CD4-positive, alpha-beta T cell treated with Interleukin-21 for 1 hour (primary cell): ENCODE measurements at places on chromosomes 16 and 17.

DNA sequence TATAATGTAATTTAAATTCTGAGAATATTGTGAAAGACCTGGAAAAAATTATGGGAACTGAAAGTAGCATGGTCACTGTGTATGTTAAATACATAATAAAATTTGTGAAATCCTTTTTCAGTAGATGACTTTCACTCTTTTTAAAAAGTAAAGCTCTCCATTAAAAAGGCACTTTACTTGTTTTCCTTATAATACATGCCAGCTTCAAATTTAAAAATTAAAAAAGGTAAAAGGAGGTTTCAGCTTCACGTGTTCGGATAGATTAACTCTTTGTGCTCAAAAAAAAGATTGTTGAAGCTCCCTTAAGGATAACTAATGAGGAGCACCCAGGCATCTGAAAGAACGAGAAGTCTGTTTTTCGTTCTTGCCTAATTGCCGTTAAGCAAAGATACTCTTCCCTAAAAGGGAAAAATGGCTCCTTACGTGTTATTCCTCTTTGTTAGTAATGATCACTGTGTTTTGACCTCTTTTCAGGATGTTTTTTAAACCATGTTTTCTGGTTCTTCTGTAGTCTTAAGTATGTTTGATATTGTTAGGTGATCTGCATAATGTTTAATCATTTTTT is 87.8 kb downstream of the TUBD1 start:
- DNase-seq: no peak

GRCh38 chr16:591892-592517 is 2.1 kb downstream of the RAB40C start:
- no peak for DNase-seq

DNA sequence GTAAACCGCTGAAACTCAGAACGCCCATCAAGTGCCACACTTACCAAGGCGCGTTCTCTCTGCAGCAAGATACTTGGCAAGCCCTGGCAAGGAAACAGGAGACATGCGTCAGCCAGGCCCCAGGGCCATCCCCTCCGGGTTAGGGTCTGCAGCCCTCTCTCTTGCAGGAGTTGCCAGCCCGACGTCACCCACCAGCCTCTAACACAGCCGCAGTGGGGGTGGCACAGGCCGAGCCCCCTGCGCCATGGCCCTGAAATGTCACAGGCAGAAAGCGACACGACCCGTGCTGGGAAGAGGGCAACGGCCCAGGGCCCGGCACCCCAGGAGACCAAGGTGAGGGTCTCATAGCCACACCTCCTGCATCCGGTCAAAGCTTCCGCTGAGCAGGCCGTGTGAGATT is 21.9 kb downstream of the ELAC2 start:
- no peak for DNase-seq

DNA sequence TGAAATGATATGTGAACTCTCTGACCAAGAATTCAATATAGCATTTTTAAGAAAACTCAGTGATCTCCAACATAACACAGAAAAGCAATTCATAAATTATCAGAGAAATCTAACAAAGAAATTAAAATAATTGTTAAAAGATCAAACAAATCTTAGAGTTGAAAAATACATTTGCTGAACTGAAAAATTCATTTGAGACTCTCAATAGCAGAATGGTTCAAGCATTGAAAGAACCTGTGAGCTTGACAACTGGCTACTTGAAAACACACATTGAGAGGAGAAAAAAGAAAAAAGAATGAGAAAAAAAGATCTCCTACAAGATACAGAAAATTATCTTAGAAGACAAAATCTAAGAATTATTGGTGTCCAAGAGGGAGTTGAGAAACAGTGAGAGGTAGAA is 203.5 kb downstream of the CEP112 start:
- DNase-seq: no peak

DNA sequence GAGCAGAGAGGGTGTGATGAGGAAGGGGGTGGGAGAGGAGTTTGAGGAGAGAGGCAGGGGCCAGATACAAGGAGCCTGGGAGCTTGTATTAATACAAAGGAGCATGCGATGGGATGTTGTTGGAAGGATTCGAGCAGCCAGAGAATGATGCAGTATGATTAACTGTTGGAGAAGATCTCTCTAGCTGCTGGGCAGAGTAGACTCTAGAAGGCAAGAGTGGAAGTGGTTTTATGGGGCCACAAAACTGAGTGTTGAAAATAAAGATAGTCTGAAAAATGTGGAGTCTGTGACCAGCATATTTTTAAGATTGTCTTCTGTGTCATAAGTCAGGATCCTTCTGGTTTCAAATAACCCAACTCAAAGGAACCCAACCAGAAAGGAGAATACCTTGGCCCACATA is 98.3 kb downstream of the MSI2 start:
- no peak for DNase-seq

DNA sequence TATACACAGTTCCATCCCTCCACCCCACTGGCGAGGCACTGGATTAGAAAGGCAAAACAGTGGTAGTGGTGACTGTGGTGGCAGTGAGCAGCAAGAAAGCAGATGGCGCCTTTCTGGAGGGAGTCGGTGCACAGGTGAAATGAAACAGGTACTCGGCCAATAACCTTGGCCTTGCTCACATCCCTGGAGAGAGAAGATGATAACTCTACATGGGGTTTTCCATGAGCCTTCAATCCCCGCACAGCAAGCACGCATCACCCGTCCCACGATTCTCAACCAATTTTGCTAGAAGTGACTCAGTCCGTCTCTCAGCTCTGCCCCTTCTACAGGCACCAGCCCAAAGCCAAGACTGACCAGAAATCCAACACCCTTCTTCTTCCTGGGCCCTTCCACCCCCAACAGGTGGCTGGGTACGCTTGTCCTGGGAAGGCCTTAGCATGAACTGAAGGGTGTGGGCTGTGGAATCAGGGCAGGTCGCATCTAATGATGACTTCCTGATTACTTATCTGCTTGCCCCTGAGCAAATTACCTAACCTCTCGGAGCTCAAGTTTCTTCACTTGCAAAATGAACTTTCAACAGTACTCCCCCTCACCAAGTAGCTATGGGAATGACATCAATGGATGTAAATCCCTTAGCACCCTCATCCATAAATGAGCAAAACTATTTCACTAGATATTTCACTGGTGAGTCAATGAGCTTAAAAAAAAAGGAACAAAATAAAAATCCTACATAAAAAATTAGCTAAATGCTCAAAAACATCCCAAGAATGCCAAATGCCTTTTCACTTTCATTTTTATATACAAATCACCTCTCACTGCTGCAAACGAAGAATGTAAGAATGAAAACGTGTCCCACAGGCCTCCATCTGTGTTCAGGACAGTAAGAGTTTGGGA is 18.0 kb downstream of the XPO6 start:
- DNase-seq: peak; percentile 35

DNA sequence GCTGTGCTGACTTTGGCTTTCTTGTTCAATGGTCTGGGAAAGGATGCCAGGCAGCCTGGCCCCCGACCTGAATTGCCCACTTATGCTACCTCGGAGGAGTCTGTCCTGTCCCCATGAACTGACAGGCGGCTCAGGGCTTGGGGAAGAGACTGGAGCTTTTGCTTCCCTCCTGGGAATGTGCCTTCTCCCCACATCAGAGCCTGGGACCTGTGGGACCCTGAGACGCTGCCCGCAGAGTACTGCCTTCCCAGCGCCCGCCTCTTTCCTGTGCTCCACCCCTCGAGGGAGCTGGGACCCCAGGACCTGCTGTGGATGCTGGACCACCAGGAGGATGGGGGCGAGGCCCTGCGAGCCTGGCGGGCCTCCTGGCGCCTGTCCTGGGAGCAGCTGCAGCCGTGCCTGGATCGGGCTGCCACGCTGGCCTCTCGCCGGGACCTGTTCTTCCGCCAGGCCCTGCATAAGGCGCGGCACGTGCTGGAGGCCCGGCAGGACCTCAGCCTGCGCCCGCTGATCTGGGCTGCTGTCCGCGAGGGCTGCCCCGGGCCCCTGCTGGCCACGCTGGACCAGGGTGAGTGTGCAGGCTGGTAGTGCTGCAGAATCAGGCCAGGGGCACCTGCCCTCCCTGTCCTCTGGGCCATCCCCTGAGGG is 18.5 kb downstream of the FCSK start:
- no peak for DNase-seq

DNA sequence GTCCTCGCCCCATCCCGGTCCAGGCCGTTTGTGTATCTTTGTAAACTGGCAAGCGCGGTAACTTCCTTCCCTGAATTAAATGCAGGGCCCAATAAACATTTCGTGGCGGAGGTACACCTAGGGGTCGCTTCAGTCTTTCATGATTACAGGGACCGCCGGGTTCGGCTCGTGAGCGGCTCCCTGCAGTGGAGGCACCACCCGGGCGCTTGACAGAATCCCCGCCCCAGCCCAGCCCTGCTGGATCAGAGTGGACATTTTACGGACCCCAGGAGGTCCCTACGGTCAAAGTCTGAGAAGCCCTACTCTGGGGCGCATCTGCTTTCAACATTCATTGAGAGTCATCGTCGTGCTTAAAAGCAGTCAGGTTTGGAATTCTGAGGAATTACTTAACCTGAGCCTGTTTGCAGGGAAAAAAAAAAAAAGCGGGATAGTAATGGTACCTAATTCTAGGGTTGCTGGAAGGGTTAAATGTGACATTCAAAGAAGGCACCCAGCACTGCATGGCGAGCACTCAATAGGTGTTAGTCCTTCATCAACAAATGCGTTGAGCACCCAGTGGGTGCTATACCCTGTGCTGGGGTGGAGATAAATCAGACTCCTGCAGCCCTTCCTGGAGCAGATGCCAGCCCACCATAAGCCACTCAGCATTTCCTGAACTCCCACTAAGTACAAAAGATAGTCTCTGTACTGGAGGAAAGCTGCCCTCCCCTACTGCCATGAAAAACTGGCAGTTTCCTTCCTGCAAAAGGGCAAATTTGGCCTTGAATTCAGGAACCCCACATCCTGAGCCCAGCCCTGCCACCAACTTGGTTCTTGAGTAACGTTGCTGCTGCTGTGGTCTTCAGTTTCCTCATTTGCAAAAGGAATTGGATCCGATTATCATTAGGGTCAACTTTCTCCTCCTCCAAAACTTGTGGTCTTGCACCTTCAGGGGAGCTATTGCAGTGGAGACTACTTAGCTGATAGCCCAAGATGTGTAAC is 658 bp upstream of the DUSP3 start:
- DNase-seq: no peak

GRCh38 chr16:73204359-73205152 is 156.6 kb upstream of the ZFHX3 start:
- DNase-seq: no peak

- DNase-seq: peak; percentile 63
Observed at GRCh38 chr17:47649972-47650524, 329 bp downstream of the KPNB1 start.

DNA sequence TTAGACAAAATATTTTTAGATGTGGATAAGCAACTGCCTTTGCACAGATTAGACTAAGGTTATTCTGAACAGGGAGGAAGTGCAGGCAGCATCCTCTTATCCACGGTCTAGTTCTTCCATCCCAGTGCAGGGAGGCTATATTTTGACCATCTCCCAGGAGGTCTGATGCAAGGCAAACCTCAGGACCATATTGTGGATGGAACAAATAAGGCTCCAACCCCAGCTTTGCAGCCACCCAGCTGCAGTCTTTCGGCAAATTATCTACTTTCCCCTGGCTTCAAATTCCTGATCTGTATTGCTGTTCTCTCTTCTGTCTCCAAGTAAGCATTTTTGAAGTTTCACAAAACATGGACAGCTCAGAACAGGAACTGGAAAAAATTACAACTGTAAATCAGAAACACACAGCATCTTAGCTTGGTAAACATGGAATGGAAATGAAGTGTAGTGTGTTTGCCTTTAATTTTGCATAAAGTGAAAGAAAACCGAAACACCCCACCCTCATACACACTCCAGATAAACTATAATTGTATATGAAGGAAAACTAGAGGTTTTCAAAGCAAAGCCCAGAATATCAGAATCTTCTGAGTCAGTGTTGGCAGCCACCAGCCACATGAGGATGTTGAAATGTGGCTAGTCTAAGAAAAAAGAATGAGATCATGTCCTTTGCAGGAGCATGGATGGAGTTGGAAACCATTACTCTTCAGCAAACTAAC is 33.5 kb upstream of the MON1B start:
- no peak for DNase-seq

DNA sequence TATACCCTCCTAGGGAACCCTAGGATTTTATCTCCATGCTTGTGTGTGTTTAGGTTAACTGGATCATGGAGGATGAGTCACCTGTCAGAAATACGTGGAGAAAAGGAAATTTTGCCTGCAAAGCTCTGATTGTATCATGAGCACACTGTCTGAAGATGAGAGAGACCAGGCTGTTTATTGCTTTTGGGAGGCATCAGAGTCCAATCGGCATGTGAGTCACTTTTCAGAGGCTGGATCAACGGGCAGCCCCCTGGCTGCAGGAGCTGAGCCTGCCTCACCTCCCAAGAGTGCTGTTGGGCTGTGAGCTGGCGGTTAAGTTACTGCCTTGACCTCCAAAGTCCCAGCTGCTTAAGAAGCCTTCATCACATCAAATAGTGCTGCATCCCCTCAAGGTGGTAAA is 41.5 kb upstream of the MED9 start:
- DNase-seq: no peak

GRCh38 chr17:73325527-73325842 is 13.7 kb upstream of the CDC42EP4 start:
- no peak for DNase-seq

- DNase-seq: peak; percentile 11
Observed at GRCh38 chr16:495127-495748, 32.3 kb upstream of the CAPN15 start.

- no peak for DNase-seq
Observed at GRCh38 chr16:57639172-57639887, 10.9 kb downstream of the ADGRG1 start.

DNA sequence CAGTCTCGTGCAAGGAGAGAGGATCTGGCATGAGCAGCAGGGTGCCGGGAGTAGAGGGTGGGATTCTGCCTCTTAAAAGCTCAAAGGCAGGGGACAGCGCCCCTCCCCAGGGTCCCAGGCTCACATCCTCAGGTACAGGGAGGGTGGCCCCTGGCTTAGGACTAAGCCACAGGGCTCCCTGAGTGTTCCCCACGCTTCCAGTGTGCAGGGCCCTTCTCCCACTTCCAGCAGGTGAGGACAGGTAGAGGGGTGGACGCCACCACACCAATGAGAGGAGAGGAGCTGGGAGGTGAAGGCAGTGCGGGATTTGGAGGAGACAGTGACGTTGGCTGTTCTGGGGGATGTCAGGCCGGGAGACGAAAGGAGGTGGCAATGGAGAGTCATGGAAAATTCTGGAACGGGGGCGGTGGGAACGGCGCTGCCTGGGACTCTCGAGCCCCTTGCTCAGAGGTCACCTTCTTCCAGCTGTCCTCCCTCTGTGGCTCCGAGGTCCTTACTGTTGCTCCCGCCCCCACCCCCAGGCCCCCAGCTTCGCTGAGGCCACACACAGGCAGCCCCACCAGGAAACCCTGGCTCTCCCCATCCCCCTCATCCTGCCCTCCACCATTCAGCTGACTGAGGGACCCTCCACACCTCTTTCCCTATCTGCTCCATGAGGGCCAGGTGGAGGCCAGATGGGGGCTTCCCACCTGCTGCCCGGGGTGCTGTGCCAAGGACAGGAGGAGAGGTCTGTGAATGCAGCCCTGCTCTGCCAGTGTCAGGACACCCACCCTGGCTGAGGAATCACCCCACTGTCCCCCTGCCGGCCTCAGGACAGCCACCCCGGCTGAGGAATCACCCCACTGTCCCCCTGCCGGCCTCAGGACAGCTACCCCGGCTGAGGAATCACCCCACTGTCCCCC is 57.7 kb upstream of the ACSF3 start:
- DNase-seq: no peak

- DNase-seq: no peak
Observed at GRCh38 chr17:29069526-29070041, 26.6 kb downstream of the PIPOX start.
